NAMALWA (cell line): ENCODE measurements at places on chromosomes 5 and 9.

- DNase-seq, result no peak
These were observed at the start of gene CER1 for GRCh38 chr9:14722391-14723035. Gene CER1 (minus strand): TSS chr9:14722733. CDS start chr9:14722672, 61 bp downstream.

- DNase-seq, result no peak
These were observed 313 bp downstream of the BRIX1 start for GRCh38 chr5:34915856-34916192.

DNA sequence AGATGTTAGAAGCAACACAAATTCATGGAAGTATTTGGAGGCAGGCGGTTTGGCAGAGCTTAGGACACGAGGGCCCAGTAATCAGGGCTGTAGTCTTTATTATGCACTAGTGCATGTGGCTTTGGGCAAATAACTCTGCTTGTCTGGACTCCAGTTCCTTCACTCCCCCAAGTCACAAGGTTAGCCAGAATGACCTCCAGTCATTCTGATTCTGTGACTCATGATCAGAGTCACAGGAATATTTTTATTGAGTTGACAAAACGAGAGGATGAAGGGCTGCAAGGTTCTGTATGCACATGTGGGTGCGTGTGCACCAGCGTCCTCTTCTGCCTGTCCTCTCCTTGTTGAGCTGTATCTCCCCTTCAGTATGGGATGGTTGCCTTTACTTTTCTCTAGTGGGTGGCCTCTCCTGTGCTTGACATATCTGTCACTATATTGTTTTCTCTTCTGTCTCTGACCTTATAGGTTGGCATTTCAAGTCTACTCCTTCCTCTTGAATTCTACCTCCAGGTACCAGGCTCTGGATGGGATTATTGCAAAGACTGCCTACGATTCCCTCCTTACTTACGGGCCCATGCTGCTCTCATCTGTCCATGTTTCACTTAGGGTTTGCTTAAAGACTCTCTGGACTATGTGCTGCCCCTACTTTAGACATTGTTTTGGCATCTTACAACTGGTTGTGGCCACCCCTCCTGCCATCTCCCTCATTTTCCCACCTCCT, 94.6 kb downstream of the KDM4C start:
- no peak for DNase-seq

DNA sequence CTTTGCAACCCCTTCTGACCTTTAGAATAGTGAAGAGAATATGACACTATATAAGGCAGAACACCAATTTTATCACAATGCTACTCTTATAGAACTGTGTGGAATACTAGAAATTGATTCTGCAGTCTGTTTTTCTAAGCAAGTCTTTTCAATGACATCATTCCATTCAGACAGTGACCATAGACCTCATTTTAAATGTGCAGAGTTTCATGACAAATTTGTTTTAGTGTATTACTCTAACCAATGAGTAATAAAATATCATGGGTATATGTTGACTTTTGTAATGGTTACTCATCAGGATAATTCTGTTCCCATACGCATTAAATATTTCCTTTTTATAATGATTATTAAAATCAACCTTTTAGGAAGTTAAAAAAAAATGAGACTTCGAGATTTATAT, 219.9 kb downstream of the COX7C start:
- no peak for DNase-seq

DNA sequence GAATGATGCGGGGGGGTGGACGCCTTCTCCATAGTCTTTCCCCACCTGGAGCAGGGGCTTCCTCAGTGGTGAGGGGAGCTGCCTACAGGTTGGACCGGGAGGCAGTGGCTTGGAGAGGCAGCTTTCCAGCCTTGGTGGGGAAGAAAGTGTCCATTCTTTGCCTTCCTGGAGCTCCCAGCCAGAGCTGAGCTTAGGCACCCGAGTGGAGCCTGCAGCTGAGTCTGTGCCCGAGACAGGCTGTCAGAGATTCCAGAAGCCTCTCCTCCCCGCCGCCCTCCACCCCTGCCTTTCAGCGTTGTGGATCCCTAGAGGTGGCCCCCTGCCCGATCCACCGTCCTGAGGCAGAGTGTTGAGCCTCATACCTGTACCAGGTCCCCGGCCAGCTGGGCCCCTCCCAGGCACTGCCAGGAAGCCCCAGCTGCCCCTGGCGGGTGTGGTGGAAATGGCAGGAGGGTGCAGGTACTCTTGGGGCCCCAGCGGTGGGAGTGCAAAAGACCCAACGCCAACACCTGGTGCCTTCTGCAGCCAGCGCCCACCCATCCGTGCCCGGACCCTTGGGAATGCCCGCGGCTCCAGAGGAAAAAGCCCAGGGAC, 112.0 kb downstream of the RXRA start:
- DNase-seq, result no peak
